ENCODE measurements at places on chromosomes 7 and 10. TPM values are rescaled to one million over a fixed set of nuclear protein-coding genes. Genes with fewer than 3 reads are reported as not detected.

GRCh38 chr10:4170181-4170580 is 385.2 kb upstream of the KLF6 start:
- no peak overlapping the region for H3K27ac ChIP-seq
- no peaks in the 10 kb centered on the region for H3K27me3 ChIP-seq
- H3K4me3 ChIP-seq = no peak overlapping the region

- no peaks in the 10 kb centered on the region for H3K27me3 ChIP-seq
- no peak for DNase-seq
- H3K27ac ChIP-seq = no peak overlapping the region
- peaks cover 7% of the 10 kb centered on the region for H3K4me1 ChIP-seq
- no peaks in the 10 kb centered on the region for H3K36me3 ChIP-seq
These were observed 5.6 kb downstream of the TMEM168 start for GRCh38 chr7:112784603-112785002.

- no peak overlapping the region for H3K4me3 ChIP-seq
- no peaks in the 10 kb centered on the region for H3K27me3 ChIP-seq
- H3K27ac ChIP-seq = no peak overlapping the region
- H3K36me3 ChIP-seq = no peaks in the 10 kb centered on the region
These were observed 72.4 kb downstream of the NKX6-2 start for GRCh38 chr10:132713421-132714095.

GRCh38 chr10:121524157-121524817 is 74.0 kb downstream of the FGFR2 start:
- peaks cover 4% of the 10 kb centered on the region for H3K36me3 ChIP-seq
- H3K27me3 ChIP-seq = no peaks in the 10 kb centered on the region
- DNase-seq = no peak
- H3K4me3 ChIP-seq = no peak overlapping the region
- peaks cover 3% of the 10 kb centered on the region for H3K4me1 ChIP-seq

GRCh38 chr7:89104748-89105685 is 309.5 kb upstream of the TEX47 start:
- no peaks in the 10 kb centered on the region for H3K27me3 ChIP-seq
- H3K4me3 ChIP-seq = no peak overlapping the region
- DNase-seq = no peak
- no peaks in the 10 kb centered on the region for H3K4me1 ChIP-seq

DNA sequence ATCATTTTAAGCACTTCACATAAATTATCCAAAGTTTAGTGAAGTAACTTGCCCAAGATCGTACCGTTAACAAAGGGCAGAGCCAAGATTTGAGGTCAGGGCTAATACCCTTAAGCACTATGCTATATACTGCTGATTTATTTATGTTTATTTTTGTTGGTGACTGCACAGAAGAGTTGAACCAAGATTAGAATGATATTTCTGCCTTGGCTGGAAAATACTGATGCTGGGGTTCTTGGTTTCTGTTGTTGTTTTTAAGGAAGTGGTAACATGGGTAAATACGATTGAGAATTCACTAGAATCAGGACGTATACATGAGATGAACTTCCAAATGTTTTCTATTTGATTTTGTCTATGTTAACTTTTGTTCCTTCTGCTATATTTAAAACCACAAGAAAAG is 9.3 kb downstream of the ADD3 start:
- peaks cover 4% of the 10 kb centered on the region for H3K4me1 ChIP-seq
- no peaks in the 10 kb centered on the region for H3K27me3 ChIP-seq
- no peak for DNase-seq
- H3K4me3 ChIP-seq = no peak overlapping the region
- no peaks in the 10 kb centered on the region for H3K36me3 ChIP-seq

The PITRM1 gene
- 126 TPM for polyA plus RNA-seq

The CXCL12 gene
- polyA plus RNA-seq = 637 TPM

All from aorta (tissue), 5 donors.